ENCODE measurements at places on chromosomes 4 and X.

DNA sequence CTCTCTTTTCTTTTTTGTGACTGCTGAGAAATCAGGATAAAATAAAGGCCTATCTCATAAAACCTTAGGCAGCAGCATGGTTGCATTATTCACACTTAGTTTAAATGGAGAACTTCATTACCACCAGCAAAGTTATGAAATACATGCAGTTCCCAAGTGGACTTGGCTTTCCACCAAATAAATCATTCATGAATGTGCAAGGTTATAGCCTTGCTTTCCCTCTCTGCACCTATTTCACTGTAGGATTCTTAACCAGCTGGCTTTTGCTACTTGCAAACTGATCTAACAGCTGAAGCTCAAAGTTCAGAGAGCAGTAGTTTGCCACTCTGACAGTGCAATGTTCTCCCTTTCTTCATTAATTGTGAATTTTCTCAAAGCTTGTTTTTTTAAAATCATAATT is 140.1 kb upstream of the SMIM31 start:
- no peak for DNase-seq

- peak; percentile 13 for DNase-seq
These were observed 835 bp upstream of the NFKB1 start for GRCh38 chr4:102500352-102500695.

DNA sequence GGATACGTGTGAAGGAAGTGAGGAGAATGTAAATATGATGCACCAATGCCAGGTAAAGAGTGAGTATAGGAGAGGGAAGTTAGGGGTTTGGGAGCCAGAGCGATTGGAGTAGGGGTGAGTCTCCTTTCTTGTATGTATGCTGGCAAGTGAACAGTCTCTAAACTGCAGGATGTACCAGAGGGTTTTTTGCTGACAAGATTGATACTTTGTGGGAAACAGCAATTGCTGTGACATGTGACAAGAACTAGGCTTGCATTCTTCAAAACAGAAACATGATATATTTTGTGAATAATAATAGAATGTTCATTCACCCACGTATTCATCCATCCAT is 706 bp downstream of the CHIC1 start:
- peak; percentile 1 for DNase-seq

DNA sequence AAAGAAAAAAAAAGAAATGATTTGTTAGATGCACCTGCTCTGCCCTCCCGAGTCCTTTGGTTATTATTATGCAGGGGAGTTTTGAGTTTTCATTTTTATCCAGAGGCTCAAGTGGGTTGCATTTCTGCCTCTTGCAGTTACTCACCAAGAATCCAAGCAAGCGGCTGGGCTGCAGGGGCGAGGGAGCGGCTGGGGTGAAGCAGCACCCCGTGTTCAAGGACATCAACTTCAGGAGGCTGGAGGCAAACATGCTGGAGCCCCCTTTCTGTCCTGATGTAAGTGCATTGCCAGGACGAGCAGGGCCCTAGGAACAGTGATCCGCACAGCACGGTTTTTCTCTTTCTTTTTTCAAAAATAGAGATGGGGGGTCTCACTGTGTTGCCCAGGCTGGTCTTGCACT is 39.1 kb downstream of the HTT-AS start:
- no peak for DNase-seq

- DNase-seq: no peak
These were observed 11.7 kb downstream of the JCHAIN start for GRCh38 chr4:70654605-70655011.

- DNase-seq: peak; percentile 19
These were observed at the start of gene DLG3 for GRCh38 chrX:70444326-70444945. Gene DLG3 (plus strand): TSS chrX:70444835. CDS start chrX:70445202, 367 bp downstream.

DNA sequence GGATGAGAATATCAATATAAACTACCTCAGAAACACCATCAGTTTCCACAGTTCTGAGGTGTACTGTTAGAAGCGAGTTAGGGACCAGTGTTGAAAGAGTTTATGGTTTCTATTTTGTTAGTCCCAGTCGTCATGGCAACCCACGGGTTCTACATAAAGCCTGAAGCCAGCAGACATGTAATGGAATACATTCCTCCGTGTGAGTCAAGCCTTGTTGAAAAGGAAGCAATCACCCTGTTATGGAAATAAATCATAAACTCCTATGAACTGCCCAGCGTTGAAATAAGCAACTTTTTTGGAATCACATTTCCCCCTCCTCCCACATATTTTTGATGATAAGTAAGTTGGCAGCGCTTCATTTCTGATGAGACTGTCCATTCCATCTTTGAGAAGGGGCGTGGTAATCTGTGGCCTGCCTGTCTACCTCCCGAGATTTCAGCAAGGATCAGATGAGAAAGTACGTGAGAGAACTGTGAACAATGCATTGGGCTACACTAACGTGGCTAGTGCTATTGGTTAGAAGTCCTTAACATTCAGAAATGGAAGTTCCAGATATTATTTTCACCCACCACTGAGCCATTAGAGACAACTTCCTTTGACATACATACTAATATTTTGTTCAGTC is 40.4 kb upstream of the PDHA1 start:
- peak; percentile 68 for DNase-seq

DNA sequence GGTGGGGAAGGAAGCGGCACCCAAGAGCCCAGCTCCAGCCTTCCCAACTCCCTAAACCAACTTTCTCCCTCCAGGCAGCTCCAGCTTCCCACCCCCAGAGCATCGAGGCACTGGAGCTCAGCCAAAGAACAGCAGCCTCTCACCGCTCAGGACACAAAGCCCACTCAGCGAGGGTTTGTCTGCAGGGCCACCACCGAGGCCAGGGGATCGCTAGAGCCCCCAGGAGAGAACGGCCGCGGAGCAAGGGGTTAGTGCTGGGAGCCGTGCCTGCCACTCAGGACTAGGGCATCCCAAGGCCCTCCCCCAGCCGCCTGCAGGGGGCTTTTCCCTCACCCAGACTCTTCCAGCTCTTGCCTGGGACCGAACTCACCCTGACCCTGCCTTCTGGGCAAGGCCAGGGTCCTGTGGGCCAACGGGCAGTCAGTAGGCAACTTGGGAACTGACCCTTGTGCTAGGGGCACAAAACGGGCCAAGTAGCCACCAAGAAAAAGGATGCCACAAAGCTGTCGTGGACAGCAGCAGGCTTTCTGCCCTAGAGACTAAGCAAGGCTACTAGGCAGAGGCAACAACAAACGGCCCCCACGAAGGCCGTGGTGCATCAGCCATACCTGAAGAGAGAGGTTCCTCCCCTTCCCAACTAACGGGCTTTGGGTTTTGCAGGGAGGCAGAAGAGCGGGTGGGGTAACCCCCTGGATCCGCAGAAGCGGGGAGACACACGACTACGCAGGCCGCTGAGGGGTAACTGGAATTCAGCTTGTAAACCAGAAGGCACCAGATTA is 2.3 kb downstream of the HCFC1 start:
- no peak for DNase-seq

GRCh38 chr4:146238107-146238506 is 23.8 kb downstream of the REELD1 start:
- DNase-seq: no peak

GRCh38 chr4:2862528-2862927 is 18.9 kb downstream of the ADD1 start:
- peak; percentile 33 for DNase-seq

DNA sequence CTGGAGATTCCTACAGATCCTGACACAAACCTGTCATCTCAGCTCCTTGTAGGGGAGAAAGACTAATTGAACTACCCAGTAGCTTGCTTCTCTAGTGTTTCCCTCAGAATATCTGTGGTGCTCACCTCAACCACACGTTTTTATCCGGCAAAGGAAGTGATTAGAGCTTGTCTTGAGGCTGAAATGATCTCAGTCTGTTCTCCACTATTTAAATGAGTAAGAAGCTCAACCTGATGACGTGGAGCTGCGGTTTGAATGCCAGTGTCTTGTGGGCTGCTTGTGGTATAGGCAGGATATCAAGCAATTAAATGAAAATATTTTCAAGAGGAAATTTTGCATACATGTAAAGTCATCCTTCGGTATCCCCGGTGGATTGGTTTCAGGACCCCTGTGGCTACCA is 270.2 kb downstream of the TLL1 start:
- peak; percentile 4 for DNase-seq

DNA sequence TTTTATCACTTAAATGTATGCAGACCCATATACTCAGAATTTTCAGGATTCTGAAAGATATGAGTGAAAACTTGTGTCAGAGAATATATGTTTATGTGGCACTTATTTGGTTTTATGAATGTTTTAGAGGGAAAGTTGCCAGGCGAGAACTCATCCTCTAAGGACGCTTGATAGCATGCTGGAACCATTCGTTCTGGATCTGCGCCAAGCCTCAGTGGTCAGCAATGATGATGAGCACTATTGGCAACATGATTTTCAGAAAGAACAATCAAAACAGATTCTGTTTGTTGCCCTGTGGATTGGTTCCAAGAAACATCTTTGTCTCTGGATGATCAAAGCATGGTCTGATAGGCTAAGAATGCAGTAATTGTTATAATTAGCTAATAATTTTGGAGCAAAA is 32.1 kb upstream of the RAPGEF2 start:
- peak; percentile 85 for DNase-seq

- no peak for DNase-seq
These were observed 95.8 kb upstream of the LDB2 start for GRCh38 chr4:16993956-16994840.

- peak; percentile 18 for DNase-seq
These were observed 145.2 kb upstream of the SFRP2 start for GRCh38 chr4:153933915-153934687.

GRCh38 chr4:114684462-114684861 is 85.9 kb downstream of the UGT8 start:
- no peak for DNase-seq

DNA sequence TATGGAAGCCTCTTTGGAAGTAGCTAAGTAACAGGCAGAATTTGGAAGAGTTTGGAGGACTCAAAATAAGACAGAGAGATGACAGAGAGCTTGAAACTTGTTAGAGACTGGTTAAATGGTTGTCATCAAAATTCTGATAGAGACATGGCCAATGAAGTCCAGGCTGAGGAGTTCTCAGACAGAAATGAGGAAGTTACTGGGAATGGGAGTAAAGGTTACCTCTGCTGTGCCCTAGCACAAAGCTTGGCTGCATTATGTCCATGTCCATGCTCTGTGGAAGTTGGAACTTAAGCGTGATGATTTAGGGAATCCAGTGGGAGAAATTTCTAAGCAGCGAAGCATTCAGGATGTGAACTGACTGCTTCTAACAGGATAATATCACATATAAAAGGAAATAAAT is 146.2 kb upstream of the NDST4 start:
- DNase-seq: no peak

- no peak for DNase-seq
These were observed 59.1 kb downstream of the SORBS2 start for GRCh38 chr4:185752872-185753271.

- peak; percentile 85 for DNase-seq
These were observed 60.9 kb downstream of the SPATA18 start for GRCh38 chr4:52111995-52112394.

DNA sequence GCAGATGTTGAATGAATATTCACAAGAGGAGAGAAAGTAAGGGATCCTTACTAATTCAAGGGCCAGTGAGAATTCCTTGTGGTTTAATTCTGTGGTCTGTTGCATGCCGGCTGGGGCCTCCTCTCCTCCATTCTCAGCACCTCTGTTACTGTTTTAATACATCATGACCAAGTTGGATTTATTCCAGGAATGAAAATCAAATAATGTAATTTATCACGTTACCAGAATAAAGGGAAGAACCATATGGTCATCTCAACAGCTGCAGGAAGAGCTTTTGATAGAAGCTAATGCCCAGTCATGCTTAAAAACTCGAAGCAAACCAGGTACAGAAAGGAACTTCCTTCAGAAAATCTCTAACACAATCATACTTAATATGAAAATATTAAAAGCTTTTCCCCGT is 54.1 kb downstream of the GRK4 start:
- DNase-seq: no peak

DNA sequence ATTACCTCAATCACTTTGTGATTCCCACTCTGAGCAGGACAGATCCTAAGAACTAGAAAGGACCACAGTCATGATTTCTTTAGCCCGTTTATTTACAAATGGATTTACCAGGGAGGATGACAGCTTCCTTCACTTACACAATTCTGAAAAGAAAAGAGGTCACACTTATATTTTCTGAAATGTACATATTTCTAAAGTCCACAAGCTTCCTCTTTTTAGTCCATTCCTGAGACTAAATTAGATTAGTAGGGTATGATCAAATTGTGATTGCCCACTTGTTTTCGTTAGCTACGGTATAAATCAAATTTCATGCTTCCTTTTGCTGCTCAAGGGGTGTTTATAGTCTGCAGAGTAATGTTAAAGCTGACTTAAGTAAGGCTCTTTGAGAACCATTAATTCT is 7.6 kb upstream of the AMELX start:
- DNase-seq: no peak

- DNase-seq: no peak
These were observed 723.6 kb downstream of the TRAM1L1 start for GRCh38 chr4:116361790-116362189.

DNA sequence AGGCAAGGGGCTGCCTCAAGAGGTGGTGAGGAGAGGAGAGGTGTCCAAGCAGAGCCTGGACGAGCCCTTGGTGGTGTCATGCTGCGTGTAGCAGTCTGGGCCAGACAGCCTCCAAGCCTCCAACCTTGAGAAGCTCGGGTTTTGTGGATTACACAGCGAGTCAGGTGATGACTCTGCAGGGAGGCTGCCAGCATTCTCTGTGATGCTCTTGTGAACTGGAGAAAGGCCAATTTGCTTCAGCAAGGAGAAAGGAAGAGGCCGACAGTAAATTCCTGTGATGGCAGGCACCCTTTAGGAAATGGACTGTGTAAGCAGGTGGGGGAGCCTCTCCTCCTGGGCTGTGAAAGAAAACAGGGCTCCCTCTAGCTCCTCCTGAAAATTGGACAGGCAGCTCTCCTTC is 36.0 kb upstream of the CD99L2 start:
- DNase-seq: peak; percentile 52

DNA sequence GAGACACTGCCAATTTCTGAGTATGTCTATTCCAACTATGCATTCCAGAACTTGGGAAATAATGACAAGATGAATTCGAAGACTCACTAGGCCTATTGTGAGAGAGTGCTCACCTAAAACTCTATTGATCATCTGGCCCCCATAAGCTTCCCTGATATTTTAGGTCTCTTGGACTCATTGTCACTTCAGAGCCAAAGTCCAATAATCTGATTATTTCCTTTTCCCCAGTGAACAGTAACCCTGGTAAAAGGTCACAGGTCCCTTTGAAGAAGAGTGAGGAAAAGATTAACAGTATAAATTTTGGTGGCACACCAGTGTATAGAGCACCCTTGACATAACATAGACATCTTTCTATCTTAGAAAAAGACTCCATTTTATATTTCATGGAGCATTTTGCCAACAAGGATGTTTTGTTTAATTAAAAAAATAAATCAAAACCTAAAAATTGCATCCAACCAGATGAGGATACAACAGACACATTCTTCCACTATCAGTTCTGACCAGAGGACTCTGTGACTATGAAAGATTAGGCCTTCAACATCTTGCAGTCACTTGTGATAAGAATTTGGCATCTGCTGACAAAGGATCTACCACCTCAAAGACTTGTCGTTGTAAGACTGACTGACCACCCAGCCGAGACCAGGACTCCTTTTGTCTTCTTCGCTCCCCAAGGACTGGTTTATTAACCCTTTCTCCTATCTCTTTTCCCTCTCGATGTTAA is 191.9 kb downstream of the MAB21L2 start:
- no peak for DNase-seq
